ENCODE measurements at places on chromosomes 2 and 18. TPM values are rescaled to one million over a fixed set of nuclear protein-coding genes. Genes with fewer than 3 reads are reported as not detected.
A peak's percentile ranks its signal among the peaks of the same experiment; 100 is the strongest.

AGPS gene
- total RNA-seq: 27.7 TPM

ATL2 gene
- total RNA-seq: 30.9 TPM

GRCh38 chr2:5734859-5735520, 42.8 kb downstream of the SOX11 start:
- no peak for DNase-seq

GRCh38 chr2:152241948-152242729, 66.6 kb upstream of the STAM2 start:
- DNase-seq: no peak

ABCG8 gene
- 0.11 TPM for total RNA-seq

ARL5A gene
- total RNA-seq: 57.5 TPM

UGT1A8 gene
- not detected for total RNA-seq

- peak; percentile 14 for DNase-seq
Measured at GRCh38 chr2:218028189-218028495, 25.3 kb upstream of the TNS1 start.

Measured in Right ventricle myocardium superior (tissue), 1 donor.